Naive thymus-derived CD4-positive, alpha-beta T cell (primary cell): ENCODE measurements at places on chromosomes 16 and 17.
A peak's percentile ranks its signal among the peaks of the same experiment; 100 is the strongest.

- no peak for DNase-seq
These were observed 183.3 kb downstream of the MSI2 start for GRCh38 chr17:57439651-57440050.

- DNase-seq: no peak
These were observed 32.3 kb downstream of the FBXO31 start for GRCh38 chr16:87351320-87351698.

DNA sequence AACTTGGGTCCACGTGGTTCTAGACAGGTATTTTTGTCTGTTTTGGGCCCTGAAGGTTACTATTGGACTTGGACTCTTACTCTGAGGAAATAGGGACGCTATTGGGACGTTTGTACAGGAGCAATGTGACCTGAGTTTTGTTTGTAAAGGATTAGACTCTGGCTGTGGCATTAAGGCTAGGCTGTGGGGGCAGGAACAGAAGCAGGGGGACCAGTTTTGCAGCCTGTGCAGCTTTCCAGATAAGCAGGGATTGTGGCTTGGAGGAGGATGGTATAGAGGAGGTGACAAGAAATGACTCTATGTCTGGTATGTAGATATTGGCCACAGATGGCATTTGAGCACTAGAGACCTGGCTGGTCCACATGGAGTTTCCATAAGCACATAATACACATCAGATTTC, 12.8 kb downstream of the NOD2 start:
- no peak for DNase-seq

- no peak for DNase-seq
These were observed 2.4 kb downstream of the ARHGDIA start for GRCh38 chr17:81868674-81869220.

DNA sequence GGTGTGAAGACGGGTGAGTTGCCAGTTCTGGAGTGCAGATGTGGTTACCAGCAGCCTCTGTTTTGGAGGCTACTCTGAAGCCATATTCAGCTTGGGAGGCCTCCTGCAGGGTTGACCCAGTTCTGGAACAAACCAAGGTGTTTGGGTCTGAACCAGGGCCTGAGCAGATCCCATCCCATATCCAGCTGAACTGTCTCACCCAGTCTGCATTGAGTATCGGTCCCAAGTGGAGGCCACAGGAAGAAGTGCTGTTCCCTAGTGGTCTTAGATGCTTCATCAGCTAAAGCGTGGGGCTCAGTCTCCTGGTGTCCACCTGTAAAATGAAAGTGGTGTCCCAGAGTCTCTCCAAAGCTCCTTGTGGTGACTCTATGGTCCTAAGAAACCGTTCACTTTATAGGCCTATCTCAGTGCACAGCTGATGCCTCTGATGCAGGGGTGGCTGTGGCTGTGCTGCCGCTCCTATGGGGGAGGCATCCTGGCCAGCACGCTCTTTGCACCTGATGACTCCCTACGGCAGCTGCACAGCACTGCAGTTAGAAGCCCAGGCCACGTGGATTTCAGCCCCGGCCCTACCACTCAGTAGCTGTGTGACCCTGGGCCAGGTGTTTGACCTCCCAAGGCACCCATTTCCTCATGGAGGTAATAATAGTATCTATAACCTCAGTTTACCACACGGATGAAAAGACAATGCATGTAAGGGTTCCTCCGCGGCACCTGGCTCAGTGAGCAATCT, 21.0 kb downstream of the CBX4 start:
- DNase-seq: no peak

GRCh38 chr16:85934210-85934609, 35.2 kb downstream of the IRF8 start:
- no peak for DNase-seq

DNA sequence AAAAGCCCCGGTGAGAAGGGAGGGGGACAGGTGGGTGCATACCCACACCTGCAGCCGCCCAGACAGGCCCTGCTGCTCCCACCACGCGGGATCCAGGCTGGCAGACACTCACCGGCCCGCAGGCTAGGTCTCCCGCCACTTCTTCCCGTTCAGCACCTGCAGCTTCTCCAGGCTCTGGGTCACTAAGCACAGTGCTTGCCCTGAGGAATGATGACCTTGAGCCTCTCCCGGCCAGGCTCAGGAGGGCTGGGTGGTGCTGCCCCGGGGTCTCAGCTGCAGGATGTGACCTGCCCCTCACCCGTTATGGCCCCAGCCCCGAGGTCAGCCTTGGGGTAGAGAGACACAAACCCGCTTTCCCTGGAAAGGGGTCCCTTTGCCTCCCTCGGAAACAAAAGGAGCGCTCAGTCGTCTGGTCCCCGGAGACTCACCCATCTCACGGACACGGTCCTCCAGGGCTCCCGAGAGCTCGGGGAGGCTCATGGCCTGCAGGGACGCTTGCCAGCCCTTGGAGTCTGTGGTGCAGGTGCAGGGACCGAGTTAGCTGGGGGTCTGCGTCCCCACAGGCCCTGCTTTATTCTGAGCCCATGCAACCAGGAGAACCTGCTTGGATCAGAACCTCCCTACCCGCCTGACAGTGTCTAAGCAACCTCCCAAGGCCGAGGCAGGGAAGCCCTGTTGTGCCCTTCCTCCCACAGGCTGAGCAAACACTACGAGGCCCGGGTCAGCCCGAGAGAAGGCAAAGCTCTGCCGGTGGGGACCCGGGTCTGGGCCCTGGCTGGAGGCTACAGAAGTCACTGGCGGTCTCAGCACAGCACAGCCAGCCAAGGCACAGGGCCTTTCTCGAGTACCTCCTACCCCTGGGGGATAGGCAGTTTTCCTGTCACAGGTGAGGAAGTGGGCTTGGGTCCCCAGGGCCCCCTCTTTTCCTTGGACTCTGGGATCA, 3.8 kb downstream of the NUDT16L1 start:
- DNase-seq: no peak

- DNase-seq: peak; percentile 93
These were observed 29.4 kb downstream of the HMOX2 start for GRCh38 chr16:4505356-4506147.

- peak; percentile 10 for DNase-seq
These were observed 24.0 kb downstream of the SYCE1L start for GRCh38 chr16:77223184-77223583.

DNA sequence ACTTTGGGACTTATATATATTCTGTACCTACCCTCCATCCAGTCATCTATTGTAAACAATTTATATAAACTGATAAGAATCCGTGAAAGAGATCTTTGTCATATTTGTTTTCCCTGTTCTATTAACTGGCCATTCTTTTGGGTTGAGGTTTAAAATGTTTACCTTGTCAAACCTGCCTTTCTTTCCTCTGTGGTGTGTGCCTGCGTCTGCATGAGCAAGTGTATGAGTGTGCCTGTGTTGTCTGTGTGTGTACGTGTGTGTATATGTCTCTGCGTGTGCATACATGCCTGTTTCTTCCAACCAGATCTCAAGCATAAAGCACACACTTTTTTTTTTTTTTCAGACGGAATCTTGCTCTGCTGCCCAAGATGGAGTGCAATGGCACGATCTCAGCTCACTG, 201.5 kb downstream of the C16orf95 start:
- DNase-seq: no peak

- no peak for DNase-seq
These were observed 12.1 kb upstream of the DHX8 start for GRCh38 chr17:43471585-43472160.

GRCh38 chr16:49828533-49829267, 27.2 kb downstream of the ZNF423 start:
- no peak for DNase-seq

DNA sequence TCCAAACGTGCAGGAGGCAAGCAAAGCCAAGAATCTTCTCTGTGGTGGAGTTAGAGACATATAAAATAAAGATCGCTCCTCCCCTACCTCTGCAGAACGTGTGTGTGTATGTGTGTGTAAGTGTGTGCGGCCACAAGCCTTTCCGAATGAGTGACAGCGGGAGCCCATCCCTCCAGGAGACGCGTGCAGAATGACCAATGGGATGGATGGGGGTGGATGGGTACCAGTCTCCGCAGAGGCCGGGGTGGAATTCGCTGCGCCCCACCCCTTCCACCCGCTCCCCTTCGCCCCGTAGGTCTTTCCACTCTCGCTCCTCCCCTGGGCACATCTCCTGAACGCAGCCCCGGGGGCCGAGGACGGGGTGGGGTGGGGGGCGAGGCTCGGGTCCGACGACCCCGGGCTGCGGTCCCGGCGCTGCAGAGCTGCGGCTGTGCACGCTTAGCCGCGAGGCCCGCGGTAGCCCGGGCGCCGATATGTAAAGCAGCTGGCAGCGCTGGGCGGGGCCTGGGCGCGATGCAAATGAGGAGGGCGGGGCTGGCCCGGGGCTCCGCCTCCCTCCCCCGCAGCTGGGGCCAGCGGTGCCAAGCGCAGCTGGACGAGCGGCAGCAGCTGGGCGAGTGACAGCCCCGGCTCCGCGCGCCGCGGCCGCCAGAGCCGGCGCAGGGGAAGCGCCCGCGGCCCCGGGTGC, at the start of gene PRKCB:
Gene PRKCB (plus strand): TSS at position 594 of the 688 bp plus-strand sequence.
- peak; percentile 94 for DNase-seq

GRCh38 chr16:1651974-1652312, 26.1 kb upstream of the JPT2 start:
- no peak for DNase-seq

DNA sequence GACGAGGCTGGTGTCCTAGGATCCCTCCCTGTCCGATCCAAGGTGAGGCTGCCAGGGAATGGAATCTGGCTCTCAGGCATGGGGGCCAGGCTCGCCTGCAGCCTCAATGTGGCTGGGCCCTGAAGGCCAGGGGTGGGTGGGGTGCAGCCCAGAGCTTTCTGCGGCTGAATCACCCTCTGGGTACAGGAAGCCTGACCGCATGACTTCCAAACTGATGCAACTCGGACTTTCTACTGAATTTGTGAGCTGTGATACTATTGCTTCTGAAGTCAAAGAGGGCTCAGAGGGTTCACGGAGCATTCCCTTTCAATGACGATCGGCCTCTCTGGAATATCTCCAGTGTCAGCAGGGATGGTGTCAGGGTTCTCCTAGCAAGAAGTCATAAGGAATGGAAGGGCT, 123.7 kb downstream of the METRNL start:
- peak; percentile 4 for DNase-seq

DNA sequence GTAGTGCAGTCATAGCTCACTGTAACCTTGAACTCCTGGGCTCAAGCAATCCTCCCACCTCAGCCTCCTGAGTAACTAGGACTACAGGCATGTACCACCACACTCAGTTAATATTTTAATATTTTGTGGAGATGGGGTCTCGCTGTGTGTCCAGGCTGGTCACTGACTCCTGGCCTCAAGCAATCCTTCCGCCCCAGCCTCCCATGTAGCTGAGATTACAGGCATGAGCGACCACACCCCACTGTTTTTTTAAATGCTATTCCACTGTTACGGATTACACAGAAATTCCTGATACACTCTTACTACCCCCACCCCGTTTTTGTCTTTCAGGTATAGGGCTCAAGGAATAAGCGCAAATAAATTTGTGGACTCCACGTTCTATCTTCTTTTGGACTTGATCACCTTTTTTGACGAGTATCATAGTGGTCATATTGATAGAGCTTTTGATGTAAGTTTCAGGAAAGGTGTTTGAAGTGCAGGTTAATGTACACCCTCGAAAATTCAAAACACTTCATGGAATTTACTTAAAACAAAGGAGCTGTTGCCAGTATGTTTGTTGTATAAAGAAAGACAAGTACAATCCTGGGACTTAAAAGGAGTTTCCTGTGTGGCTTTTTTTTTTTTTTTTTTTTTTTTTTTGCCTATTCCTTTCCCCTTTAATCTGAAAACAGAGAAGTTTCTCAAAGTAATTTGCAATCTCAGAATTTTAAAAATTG, 26.2 kb upstream of the SLC12A3 start:
- DNase-seq: no peak

DNA sequence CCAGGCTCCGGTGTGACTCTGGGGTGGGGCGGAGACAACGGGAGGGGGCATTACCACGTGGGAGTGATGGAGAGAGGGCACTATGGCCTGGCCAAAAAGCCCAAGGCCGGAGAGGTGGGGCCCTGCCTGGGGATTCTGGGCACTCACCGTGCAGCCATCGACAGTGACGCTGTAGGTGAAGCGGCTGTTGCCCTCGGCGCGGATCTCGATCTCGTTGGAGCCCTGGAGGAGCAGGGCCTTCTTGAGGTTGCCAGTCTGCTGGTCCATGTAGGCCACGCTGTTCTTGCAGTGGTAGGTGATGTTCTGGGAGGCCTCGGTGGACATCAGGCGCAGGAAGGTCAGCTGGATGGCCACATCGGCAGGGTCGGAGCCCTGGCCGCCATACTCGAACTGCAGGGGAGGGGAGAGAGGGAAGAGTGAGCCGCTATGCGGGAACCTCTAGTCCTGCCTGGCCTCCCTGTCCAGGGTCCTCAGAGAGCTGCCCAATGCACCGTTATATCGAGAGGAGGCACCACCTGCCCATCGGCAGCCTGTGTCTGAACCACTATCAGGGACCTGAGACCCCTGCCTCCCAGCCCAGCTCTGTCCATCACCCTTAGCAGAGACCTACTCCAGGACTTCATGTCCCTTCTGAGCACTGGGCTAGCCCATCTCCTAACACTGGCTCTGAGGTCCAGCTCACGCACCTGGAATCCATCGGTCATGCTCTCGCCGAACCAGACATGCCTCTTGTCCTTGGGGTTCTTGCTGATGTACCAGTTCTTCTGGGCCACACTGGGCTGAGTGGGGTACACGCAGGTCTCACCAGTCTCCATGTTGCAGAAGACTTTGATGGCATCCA, 15.6 kb downstream of the COL1A1 start:
- DNase-seq: no peak

- no peak for DNase-seq
These were observed 394.1 kb downstream of the SOX9 start for GRCh38 chr17:72514891-72515290.

DNA sequence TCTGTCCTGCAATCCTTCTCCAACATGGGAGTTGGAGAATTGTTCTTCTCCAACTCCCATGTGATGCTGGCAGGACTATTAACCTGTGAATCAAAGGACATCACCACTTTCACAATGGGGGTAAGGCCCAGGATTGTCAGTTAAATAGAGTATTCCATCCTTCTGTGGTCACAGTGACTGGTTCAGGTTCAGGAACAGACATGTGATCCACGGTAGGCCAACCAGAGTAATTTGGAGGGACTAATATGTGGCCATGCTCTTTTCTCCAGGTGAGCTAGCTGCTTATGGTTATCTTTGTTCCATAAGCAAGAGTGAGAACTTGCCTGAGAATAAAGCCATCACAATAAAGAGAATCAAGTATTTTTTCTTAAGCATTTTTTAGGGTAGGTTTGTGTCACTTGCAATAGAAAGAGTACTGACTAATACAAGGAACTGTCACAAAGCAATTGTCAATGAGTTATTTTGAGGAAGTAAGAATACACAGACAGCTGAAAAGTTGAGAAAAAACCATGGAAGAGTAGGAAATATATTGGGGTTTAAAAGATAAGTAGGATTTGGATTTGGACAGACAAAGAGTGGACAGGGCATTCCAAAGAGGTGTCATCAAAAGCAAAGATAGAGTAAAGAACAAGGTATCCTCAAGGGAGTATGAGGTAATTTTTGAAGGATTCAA, 63.4 kb downstream of the BRIP1 start:
- DNase-seq: no peak

GRCh38 chr17:63419949-63420867, 25.9 kb downstream of the CYB561 start:
- no peak for DNase-seq

DNA sequence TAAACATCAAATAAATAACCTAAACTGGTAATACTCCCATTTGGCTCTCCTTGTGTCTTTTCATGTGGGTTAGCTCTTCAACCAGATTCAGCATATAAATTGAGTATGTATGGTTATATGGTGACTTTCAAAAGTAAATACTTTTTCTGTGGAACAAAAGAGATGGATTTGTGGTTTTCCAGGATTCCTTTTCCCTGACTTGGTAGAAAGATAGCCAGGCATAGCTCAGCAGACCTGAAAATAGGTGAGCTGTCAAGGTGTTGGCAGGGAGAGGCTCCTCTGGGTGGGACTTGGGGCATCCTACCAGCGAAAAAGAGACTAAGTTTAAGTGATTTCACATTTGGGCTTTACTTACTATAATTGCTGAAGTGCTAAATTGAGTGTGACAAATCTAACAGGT, 80.3 kb downstream of the FTO start:
- no peak for DNase-seq
